Epithelial cell of esophagus (primary cell): ENCODE measurements at places on chromosomes 16 and 17.

GRCh38 chr17:50680126-50680525 is 27.6 kb downstream of the ANKRD40 start:
- no peak for DNase-seq

DNA sequence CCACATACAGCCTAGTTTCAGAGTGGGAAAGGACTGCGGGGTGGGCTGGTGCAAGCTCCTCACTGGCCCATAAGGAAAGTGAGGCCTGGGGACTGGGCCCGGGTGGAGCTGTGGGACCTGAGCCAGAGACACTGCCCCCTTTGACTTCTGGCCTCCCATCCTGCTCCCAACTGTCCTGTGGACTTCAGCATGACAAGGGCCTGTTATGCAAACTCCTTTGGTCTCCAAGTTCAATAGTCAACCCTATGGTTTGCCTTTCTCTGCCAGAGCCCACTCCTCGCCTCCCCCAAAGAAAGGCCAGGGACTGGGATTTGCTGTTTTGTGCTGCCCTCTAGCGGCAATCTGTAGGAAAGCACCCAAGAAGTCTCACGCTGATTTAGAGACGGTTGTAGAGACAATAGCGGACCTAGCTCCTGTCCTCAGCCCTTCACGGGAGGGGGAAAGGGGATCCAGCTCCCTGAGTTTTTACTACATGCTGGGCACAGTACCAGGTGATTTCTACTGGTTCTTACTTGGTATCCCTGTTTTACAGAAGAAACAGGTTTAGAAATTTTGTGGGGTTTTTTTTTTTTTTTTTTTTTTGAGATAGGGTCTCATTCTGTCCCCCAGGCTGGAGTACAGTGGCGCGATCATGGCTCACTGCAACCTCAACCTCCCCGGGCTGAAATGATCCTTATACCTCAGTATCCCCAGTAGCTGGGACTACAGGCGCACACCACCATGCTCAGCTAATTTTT is 1.2 kb upstream of the TLCD3B start:
- peak; percentile 70 for DNase-seq

DNA sequence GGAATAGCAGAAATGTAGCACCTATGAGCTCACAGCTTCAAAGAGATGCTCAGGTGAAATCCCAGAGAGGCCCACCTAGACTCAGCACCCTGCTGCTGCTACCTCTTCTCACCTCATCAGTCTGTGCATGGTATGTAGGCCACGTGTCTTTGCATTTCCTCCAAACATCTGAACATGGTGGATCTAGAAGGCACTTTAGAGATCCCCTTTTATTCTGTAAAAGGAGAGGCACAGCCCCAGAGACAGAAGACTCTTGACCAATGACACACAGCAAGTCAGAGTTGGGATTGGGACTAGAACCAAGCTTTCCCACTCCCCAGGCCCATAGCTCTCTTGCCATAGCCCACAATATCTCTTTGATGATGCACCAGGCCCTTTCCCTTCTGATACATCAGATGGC is 19.4 kb upstream of the NKD1 start:
- DNase-seq: no peak

DNA sequence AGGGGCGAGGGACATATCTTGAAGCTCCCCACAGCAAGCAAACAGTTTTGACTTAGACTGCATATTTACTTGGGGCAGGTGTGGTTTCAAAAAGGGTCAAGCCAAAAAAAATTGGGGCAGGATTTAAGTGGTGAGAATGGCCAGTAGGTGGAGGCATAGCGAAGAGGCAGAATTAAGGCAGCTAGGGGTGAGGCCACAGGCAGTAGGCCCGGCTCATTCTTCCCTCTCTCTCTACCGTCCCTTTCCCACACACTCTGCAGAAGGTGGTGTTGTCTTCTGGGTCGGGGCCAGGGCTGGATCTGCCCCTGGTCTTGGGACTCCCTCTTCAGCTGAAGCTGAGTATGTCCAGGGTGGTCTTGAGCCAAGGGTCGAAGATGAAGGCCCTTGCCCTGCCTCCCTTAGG is 2.6 kb downstream of the SHBG start:
- DNase-seq: peak; percentile 74

- DNase-seq: no peak
Measured at GRCh38 chr16:73183611-73184092, 135.7 kb upstream of the ZFHX3 start.
